ENCODE measurements at places on chromosomes 6 and 20. TPM values are rescaled to one million over a fixed set of nuclear protein-coding genes. Genes with fewer than 3 reads are reported as not detected.

The DYNLT2 gene
- total RNA-seq: 1.1 TPM

The WFDC12 gene
- not detected for total RNA-seq

The DPPA5 gene
- not detected for total RNA-seq

The RUNX2 gene
- total RNA-seq: 0.68 TPM

DNA sequence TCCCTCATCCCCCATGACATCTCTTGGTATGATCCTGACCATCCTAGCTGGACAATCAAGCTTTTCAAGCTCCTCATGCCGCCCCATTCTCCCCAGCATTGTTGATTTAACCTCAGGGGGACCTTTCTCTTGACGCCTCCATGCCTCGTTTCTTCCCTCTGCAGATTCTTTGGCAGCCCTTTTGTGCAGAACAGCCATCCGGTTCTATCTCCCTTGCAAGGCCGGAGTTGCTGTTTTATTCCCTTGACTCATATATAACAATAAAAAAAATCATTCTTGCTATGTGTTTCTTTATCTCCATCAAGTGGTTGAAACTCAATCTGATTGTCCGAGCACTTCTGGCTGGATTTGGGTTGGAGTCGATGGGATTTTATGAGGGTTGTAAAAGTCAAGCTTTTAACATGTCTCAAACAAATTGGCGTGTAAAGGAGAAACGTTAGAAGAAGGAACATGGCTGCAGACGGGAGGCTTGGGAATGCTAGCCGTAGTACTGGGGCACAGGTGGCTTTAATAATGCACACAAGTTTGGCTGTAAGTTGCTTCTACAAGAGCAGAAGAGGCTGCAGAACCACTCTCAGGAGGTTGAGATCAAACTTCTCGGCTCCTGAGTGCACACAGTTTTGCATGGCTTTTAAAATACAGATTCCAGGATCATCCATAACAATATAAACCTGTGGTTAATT lies 3.9 kb upstream of the SULF2 start:
- DNase-seq: no peak

The UBE2C gene
- 0.73 TPM for total RNA-seq

Data from left cardiac atrium (tissue), 4 donors.